ENCODE measurements at places on chromosomes 2 and 18.
A peak's percentile ranks its signal among the peaks of the same experiment; 100 is the strongest.

- DNase-seq: peak; percentile 57
Observed at GRCh38 chr2:144659731-144660275, 139.9 kb upstream of the ZEB2 start.

GRCh38 chr2:64698668-64699444 lies 45.1 kb upstream of the SERTAD2 start:
- no peak for DNase-seq

- no peak for DNase-seq
Observed at GRCh38 chr18:11162462-11162861, 13.1 kb upstream of the PIEZO2 start.

DNA sequence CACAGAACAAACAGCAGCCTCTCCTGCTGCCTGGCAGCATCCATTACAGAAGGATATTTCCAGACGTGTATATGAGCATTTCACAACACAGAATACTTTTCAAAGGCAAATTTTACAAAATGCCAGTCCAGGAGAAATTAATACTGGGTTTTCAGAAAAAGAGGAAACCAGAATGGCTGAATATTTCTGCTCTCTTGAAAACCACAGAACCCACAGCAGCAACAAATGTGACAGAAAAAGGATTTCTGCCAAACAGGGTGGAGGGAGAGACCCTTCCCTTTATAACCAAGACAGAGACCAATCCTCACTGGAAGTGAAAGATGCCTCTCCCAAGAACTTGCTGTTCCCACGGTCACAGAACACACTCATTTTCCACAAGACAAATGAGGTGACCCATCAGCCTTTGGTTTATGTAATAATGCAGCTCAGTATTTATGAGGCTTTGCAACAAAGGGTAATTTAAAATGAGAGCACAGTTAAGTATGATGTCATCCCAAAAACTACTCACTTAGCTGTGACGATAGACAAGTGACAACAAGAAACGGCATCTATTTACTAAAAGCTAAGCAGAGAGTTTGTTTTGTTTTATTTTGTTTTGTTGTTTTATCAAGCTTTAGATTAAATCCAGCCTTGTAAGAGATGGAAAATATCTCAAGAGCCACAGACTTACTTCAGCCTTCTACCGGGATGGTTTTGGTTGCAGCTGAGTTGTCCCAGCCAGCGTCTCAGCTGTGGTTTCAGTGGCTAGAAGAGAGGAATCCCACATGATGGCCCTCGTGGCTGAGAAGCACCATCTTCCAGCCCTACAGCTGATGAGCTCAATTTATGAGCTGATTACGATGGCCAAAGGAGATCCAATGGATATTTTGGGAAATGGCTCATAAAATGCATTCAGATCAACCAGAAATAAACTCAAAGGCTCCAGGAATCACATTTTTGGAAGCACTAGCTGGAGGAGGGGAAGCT lies 249.3 kb upstream of the AGAP1 start:
- DNase-seq: no peak

GRCh38 chr18:13407484-13407883 lies 188.9 kb downstream of the LDLRAD4 start:
- DNase-seq: no peak

- no peak for DNase-seq
Observed at GRCh38 chr2:191679818-191680600, 2.1 kb downstream of the NABP1 start.

DNA sequence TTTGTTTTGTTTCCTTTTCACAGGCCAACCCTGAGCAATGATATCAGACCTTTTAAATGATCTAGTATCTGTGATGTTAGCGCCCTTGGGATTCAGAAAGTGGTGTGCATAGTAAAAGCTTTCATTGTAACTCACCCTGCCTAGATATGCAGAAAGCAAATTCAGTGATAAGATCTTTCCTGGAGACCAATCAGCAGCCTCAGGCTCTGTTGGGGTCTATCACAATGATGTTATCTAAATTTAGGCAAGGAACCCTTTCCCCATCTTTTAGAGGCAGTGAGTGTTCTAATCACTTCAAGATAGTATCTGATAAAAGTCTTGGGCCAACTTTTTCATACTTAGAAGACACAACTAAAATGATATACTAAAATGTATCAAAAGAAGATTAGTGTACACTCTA lies 23.6 kb upstream of the PNO1 start:
- DNase-seq: no peak

DNA sequence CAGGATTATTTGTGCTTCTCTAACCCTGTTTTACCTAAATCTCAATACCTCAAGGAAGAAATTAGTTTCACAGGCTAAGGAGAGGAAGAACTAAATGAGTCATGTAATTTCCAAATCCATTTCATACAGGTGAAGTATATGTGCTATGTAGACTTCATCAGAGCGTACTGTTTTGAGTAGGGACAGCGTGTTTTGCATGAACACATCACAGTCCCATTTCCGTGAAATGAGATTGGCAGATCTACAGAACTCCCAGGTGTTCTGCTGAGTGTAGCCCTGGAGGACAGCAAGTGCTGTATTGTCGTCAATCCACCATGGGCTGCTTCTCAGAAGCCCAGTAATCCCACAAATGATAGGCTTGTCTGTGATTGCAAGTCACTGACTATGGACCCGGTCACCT lies 97.7 kb downstream of the XRCC5 start:
- no peak for DNase-seq
